ENCODE measurements at places on chromosomes 7 and 10.

DNA sequence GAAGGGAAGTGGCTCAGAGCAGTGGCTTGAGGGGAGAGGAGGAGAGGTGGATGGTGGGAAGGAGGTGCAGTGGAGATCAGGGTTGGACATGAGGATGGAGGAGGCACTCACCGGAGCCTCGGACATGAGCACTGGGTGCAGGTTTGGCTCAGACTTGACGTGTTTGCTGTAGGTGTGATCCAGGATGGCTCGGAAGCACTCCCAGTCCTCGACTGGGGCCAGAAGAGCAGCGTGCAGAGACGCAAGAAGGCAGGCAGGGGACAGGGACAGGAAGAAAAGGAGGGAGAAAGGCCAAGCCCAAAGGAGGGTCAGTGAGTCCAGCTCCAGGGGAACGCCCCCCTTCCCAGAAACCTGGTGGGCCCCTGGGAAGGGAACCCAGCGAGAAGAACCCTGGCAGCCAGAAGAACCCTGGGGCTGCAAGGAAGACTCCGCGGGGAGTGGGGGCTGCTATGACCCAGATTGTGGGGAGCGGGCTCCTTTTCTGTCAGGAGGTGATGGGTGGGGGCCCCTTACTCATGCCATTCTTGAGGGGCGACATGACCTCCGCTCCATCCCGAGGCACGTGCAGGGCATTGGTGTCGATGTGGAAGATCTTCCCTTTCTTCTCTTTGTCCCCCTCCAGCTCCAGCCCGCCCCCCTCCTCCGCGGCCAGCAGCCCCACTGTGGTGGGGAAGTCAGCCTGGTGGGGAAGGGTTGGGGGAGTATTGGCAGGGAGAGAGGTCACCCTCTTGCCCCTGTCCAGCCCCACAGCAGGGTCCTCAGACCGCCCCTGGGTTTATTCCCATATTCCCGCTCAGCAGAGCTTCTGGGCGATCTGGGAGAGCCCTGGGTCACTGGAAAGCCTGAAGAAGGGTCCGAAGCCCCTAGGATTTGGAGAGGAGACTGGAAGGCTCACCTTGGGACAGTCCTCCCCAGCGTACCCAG, 1.1 kb downstream of the ACTL6B start:
- DNase-seq: no peak

GRCh38 chr10:113865901-113866300, 11.4 kb downstream of the NHLRC2 start:
- no peak for DNase-seq

DNA sequence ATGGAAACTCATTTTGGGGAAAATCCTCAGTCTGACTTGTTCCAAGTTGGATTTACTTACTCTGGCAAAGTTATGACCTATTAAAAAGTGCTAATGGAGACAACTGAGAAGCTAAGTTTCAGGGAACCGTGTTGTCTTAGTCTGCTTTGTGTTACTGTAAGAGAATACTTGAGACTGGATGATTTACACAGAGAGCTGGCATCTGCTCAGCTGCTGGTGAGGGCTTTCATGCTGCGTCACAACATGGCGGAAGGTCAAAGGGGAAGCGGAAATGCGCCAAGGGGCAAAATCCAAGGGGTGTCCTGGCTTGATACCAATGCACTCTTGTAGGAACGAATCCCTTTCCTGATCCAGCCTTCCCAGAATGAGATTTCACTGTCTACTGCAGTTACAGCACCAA, 46.4 kb downstream of the MTURN start:
- DNase-seq: no peak

GRCh38 chr10:29119374-29119773, 169.5 kb upstream of the LYZL1 start:
- DNase-seq: no peak

- no peak for DNase-seq
Measured at GRCh38 chr10:43765516-43765915, 116.8 kb upstream of the ZNF32 start.

- DNase-seq: no peak
Measured at GRCh38 chr10:46234026-46234425, 52.8 kb upstream of the ANTXRL start.

GRCh38 chr7:102897211-102897631, 15.6 kb upstream of the LRRC17 start:
- DNase-seq: no peak
